ENCODE measurements at places on chromosomes 7 and 10.

DNA sequence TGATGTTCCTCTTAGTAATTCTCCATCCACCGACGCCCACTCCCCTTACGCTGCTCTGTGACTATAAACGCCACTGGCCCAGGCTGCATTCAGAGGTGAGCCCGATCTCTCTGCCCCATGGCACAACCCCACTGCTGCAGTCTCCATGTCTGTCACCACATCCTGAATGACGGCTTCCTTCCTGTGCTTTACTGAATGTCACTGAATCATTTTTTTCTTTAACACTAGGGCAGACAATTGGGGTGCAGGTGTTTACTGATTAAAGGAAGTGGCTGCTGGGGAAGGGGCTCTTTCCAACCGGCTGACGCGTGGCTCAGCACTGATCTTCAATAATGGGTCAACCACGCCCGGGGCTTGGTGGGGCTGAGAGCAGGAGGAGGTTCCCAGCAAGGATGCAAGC, 208.3 kb downstream of the USP6NL start:
- DNase-seq: peak; percentile 30

DNA sequence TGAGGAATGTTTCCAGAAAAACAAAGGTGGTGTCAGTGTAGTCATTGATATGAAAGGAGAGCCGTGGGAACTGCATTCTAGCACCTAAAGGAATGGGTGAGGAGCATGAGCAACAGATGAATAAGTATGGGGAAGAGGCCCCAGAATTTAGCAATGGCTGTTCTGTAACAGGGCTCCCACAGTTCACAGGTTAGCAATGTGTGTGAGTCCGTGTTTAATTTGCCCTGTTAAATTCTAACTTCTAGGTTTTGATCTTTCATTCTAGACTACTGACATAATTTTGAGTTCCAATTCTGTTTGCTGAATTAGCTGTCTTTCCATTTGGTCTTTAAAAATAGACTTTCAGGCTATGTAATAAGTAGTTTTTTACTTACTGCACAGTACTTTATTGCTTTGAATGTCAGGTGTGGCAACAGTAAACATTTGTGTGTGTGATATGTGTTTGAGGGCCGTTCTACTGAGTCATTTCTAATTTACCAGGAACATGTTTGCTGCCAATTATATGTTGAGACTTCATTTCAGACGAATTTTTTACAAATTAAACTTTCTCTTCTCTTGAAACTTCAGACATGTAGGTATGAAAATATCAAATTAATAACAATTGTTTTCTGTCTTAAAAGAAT, 8.8 kb downstream of the STK17A start:
- DNase-seq: no peak

GRCh38 chr7:158314394-158314793, 273.2 kb downstream of the PTPRN2 start:
- no peak for DNase-seq

GRCh38 chr7:2384354-2385243, 18.8 kb upstream of the CHST12 start:
- no peak for DNase-seq

DNA sequence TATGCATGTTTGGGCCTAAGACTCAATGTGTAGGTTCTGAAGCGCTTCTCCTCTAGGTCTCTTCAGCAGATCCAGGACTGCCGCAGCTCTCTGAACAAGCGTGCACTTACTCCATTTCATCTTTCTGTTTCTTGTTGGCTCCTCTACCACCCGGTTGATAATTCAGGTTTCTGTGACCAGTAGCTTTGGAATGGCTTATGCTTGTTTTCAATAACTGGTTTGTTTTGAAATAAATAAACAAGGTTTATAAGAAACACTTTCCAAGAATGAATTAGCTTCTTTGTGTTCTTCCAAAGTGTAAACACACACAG, 1.5 kb downstream of the MDFIC start:
- DNase-seq: no peak

- no peak for DNase-seq
Measured at GRCh38 chr7:15603124-15603523, 41.3 kb upstream of the AGMO start.

DNA sequence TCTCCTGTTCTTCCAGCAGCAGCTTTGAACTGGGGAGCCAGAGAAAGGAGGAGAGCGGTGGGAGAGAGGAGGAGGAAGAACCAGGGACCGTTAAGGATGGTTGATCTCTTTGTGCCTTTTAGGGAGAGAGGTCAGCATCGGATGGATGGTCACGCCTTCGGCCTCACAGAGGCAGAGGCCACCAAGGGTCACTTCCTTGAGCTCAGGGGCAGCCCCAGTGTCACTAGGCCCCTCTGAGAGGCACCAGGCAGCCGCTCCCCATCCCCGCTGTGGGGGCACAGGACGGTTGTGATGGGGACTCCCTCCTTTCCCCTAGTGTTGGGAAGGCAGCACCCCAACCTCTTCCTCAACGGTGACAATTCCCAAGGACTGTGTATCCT, 121.4 kb downstream of the DNAJB6 start:
- DNase-seq: no peak
